BJ (cell line): ENCODE measurements at places on chromosomes 3 and 15. TPM values are rescaled to one million over a fixed set of nuclear protein-coding genes. Genes with fewer than 3 reads are reported as not detected.

DNA sequence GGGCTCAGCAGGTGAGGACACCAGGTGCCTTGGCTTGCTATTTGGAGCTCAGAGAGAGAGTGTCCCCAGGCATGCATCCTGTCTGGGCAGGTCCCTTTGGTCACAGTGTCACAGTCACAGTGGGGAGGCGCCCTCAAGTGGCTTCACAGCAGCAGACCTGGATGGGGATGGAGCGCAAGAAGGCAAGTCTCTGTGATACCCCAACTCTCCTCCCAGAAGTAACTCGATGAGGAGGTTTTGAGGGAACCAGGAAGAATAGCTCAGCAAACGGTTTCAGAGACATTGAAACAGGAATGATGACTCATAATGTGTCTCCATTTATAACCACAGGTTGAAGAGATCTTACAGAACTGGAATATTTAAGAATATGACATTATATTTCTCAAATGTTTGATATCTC is 66.5 kb upstream of the SH3GL3 start:
- DNase-seq = no peak

PLA1A gene
- not detected in 2 replicates for polyA plus RNA-seq

GRCh38 chr15:78689626-78690025 is 48.6 kb upstream of the CHRNB4 start:
- DNase-seq = no peak

DNA sequence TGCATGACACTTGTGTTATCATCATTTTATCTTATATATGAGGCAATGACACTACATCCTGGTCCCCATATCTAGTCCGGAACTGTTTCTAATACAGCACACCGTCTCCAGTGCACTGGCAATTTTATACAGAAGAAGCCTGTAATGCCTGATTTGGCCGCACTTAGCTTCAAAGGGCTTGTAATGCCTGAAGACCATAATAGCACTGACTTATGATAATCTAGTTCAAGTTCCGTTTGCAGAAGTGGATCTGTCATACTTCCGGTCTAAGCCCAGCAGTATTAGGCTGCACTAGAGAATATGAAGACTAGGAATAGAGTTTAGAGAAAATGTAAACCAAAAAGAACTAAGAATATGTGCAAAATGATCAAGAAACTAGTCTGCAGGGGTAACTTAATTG is 1.3 kb downstream of the BNIP2 start:
- DNase-seq = no peak

GRCh38 chr15:29207758-29208108 is 61.9 kb downstream of the NSMCE3 start:
- DNase-seq = no peak

DNA sequence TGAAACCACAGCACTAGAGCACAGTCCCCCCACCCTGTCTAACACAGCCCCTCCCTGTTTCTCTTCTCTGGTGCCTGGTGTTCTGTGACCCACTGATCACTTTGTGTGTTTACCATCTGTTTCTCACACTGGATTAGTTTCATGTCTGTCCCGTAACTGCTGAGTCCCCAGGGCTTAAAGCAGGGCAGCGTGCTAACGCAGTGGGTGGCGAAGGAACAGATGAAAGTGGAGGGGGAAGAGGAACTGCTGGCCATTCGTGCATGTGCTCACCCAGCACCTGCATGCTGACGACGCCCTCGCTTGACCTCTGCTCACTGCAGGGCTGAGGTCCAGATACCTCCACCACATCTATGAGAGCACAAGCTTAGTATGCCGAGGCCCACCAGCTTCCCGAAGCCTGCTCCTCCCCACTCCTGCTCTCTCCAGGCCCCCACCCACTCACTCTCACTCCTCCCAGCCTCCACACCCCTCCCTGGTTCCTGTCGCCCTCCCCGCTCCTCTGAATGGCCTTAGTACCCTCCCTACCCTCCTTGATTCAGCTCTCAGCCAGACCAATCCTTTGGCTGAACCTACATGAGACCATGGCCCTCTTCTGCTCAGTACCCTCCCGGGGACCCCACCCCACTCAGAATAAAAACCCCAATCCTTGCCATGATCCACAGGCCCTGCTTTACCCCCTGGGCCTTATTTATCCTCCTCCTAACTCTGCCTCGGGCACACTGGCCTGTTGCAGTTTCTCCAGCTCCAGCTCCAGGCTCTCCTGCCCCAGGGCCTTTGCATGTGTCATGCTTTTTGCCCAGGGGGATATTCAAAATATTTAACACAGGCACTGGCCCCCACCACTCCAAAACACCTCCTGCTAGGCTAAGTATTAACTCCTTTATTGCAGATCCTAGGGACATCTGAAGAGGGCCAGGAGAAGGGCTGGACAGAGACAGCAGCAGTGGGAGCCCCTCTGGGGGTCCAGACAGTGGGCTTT is 15.1 kb upstream of the IQSEC1 start:
- DNase-seq = no peak

SLC51A gene
- polyA plus RNA-seq = not detected in 2 replicates

DNA sequence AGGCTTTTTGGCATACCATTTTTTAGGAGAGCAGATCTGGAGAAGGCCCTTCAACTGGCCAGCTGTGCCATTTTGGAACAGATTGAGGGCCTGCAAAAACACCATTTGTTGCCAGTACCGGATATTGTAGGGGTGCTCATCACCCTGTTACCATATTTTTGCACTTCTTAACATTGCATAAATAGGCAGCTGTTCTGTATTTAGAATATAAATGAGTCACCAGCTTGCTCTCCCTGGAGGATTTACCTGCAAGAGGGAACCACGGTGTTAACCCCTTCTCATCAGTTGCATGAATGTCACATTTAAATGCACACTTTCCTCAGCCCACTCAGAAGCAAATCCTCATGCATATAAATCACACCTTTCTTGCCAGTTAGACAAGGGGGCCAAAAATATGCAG is 435.6 kb downstream of the ROBO2 start:
- DNase-seq = no peak

AADAC gene
- not detected in 2 replicates for polyA plus RNA-seq

DNA sequence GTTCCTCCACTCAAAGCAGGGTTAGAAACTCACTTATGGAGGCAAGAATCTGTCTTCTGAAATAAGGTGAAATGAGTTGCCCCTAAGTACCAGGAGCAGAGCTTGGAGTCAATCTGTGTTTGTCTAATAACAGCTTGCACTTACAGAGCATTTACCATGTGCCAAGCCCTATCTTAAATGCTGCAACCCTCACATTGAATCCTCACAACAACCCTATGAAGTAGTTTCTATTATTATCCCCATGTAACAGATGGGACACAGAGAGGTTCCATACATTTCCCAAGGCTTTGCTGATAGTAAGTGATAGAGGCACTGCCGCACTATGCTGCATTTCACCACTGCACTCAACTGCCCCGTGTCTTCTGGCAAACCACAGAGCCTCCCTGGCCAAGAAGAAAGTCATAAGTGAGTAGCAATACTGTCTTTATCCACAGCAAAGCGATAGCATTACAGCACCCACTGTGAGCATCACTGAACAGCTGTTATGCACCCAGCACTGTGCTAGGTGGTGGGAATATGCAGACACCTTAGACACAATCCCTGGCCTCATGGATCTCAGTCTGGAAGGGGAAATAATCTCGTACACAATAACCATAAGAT is 141.5 kb downstream of the SSR3 start:
- no peak for DNase-seq

CADM2 gene
- not detected in 2 replicates for polyA plus RNA-seq

DNA sequence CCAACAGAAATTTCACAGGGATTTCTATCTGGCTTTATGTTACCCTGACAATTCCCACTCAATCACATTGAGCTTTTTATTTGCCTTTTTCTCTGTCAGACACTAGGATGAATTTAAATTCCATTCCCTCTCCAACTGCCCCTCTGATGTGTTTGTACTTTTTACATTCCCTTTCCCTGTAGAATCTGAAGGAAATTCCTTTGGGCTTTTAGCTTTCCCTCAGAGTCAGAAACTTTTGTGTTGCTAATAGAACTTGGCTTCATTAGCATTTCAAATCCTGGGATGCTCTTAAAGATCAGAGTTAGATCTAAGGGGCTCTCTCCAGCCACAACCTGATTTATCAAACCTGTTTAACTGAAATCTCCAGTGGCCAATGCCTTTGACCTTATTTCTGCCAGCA is 7.9 kb upstream of the RARB start:
- no peak for DNase-seq

CLDN1 gene
- polyA plus RNA-seq = 1.3 and 1.7 TPM in 2 replicates

- no peak for DNase-seq
Observed at GRCh38 chr3:195537995-195538394, 5.1 kb downstream of the PPP1R2 start.

GRCh38 chr3:17841190-17841828 is 98.9 kb upstream of the TBC1D5 start:
- DNase-seq = no peak

SLC38A3 gene
- polyA plus RNA-seq = 0.17 and 0.22 TPM in 2 replicates

FGF7 gene
- polyA plus RNA-seq = 12.7 and 30.4 TPM in 2 replicates

DNA sequence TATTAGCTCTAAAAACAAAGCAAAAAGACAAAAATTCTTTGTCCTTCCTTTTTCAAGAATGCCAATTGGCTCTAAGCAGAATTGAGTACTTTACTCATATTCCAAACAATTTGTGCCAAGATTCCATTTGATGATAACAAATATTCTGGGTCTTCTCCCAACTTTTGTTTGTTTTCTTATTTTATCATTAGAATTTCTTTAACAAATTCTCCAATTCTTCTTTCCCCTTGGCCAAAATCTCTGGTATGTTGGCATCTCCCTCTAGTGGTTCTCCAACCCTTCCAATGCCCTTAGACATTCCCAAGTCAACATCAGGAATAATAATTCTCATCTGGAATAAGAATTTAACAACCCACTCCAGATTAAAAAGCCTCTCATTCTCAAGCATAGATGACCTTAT is 5.3 kb downstream of the CPOX start:
- DNase-seq = no peak

DNA sequence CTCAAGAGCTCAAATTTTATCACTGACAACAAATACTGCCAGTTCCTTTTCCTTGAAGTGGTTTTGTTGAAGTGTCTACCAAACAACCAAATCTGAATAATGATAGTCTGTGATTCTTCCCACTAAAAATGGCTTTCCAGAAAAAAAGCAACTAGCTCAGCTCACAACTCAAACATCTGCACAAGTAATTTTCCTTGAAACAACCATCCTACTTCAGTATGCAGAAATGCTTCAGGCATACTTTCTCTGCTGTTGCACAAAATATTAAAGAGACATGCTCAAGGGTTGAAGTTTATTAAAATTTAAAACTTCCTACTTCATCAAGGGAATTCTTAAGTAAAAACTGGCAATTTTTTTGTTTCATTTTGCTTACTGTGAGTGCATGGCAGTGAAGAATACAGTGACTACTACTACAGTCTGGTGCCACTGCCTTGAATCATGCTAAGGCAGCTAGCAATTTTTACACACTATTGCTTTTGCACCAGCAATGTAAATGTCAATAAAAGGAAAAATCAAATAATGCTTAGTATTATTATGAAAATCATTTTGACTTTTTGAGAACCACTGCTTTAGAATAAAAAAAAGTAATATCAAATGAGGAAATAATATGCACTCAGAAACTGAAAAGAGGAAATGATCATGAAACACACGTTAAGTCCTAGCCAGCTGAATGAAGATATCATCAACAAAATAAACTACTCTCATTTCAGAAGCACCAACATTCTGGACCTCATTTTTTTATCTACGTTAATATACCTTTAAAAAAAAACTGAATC is 33.6 kb downstream of the VPS13C start:
- no peak for DNase-seq

- no peak for DNase-seq
Observed at GRCh38 chr3:12910356-12911099, 69.2 kb upstream of the RPL32 start.

DNA sequence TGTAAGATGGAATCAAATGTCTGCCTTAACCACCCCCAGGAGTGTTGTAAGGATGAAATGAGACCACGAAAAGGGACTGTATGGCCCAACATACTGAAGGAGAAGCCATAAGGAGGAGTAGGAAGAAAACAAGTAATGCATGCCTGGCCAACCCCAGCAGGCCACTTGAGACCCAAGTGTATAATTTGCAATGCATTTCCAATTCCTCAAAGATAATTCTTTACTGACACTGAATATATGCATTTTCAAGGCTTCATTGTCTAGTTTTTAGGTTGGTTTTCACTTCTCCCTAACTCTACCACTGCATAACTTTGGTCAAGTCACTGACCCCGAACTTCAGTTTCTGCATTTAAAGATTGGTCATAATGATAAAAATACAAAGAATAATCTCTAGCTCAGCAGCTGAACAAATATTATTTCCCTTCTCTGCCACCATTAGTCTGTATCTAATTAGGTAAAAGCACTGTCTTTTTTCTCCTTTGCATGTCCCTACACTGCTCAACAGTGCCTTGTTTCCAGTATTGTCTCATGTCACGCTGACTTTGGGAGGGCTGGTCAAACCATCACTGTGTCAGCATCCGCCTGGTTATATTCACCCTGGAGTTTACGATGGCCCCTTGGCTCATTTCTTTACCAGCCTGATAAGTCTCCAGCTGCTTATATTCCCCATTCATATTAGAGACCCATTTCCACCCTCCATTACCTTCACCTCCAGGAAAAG is 378.6 kb downstream of the NTRK3 start:
- no peak for DNase-seq

MESP1 gene
- 0.20 and 0.49 TPM in 2 replicates for polyA plus RNA-seq

LRRK1 gene
- polyA plus RNA-seq = 10.2 and 16.9 TPM in 2 replicates

GRCh38 chr3:9247941-9248521 is 1.4 kb downstream of the SRGAP3 start:
- DNase-seq = no peak
